Fibroblast of skin of left biceps (primary cell): ENCODE measurements at places on chromosomes 2 and 18.

GRCh38 chr2:134718817-134719814 lies at the start of gene TMEM163:
TMEM163 (minus strand) TSS chr2:134719000.
- no peak for DNase-seq

DNA sequence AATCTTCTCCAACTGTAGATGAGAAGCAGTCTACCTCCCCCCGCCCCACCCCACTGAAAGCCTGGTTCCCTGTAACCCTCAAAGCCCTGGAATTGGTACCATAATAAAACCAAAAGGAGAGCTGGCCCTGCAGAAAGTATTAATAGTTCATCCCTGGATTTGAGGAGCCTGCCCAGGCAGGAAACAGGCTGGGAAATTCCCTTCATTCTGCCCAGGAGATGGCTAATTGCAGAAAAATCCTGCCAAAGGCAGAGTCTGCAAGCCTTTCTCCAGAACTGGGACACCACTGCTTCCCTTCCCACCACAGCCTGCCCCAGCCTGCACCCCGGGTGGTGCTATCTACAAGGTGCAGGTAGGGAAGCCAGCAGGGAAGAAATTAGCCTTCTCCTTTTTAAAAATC lies 16.3 kb downstream of the GKN2 start:
- DNase-seq = peak; percentile 9

GRCh38 chr2:219306047-219306446 lies 3.2 kb downstream of the PTPRN start:
- DNase-seq = no peak

GRCh38 chr18:29874519-29875098 lies 1167.9 kb downstream of the DSC3 start:
- DNase-seq = peak; percentile 1

DNA sequence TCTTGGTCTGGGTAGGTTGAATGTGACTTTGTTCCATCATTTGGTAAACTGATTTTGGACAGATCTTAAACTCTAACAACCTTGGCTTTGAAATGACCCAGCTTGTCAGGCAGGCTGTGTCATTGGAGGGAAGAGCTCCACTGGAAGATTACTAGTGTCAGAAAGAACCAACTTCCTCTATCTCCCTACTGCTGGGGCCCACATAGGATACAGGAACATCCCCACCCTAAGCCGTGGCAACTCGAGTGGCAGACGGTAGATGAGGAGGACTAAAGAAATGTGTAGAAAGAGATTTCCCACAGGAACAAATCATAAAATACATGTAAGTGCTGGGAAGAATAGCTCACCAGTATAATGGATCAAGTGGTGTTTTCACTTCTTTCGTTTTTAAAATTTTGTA lies 4.3 kb upstream of the G6PC2 start:
- DNase-seq = no peak

GRCh38 chr2:71611781-71612527 lies 158.6 kb downstream of the DYSF start:
- DNase-seq = no peak

DNA sequence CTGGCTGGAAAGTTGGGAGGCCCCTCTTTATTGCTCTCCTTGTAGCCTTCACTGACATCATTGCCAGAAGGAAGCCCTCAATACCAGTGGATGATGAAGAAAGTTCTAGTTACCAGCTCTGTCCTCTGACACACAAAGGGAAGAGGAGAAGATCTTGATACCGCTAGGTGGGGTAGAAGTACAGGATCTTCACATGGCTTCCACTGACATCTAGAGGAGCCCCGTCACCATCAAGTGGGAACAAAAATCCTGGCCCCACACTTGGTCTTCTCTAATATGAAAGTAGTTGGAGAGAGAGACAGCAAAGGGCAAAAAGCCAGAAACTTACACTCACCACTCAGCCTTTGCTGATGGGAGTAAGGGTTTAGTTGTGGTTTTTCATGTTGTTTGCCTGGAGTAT lies 12.4 kb downstream of the XIRP2 start:
- no peak for DNase-seq

- DNase-seq = no peak
These were observed 120.7 kb downstream of the NCK2 start for GRCh38 chr2:105865222-105865913.

DNA sequence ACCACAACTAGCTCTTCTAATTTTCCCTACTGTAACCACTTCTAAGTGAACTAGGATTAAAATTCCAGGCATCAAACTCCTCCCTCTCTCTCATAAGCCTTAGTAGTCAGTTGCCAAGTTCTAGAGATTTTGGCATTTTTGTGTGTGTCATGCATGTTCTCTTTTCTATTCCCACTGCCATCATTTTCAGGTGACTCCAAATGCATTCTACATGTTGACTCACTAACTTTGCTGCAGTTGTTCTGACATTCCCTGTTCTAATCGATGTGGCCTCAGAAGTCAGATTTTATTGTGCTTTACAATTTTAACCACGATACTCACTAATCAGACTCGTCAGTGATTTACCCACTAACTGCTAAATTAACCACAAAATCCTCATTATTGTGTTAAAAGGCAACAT lies 13.3 kb downstream of the DSC1 start:
- no peak for DNase-seq

GRCh38 chr18:75140296-75140695 lies 68.6 kb downstream of the PTGR3 start:
- DNase-seq = no peak

DNA sequence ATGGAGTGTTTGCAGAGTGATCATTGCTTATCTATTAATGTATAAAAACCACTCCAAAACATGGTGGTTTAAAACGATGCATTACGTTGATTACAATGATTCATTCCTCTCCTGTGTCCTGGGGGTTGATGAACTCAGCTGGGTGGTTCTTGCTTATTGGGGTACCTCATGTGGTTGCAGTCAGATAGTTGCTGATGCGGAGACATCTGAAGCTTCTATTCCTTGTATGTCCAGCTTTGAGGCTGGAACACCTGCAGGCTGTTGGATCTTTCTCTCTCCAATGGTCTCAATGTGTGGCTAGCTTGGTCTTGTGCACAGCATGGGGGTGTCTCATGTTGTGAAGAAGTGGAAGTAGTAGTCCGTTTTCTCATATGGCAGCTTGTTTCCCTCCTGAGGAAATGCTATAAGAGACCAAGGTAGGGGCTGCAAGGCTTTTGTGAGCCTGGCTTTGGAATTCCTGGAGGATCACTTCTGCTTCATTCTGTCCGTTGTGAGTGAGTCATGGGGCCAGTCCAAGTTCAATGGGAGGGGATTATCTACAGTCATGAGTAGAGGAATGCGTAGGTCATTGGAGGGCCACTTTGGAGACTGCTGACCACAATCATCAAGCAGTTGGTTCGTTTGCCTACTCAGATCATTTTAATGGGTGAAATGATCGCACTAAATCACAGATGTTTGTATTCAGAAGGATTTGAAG lies 601.0 kb downstream of the SLC4A3 start:
- peak; percentile 87 for DNase-seq

- DNase-seq = no peak
These were observed 247.6 kb downstream of the DLGAP1 start for GRCh38 chr18:4207383-4207985.

DNA sequence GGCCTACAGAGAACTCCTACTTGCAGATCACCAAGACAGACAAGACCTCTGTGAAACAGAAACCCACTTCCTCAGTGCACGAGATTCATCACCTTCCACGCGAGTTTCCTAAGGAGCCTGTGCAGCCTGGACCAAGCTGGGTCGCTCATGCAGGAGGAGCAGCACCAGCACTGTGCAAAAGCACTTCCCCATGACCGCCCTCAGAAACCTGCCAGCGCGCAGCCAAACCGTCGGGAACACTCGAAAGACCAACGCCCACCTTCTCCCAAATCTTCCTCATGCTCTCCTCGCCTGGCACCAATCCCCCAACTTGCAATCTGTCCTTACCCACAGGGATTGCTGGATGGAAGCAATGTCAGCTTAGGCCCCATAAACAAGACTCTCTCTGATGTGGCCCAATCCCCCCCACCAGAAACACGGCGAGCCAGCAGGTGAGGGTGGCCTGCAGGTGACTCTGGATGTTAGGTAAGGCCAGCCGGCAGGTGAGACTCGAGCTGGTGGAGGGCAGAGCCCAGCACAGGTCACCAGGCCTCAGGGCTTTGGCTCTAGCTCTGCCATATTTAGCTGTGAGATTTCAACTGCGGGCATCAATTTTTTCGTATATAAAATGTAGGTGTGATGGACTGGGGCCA lies 69.4 kb downstream of the PXDN start:
- no peak for DNase-seq

DNA sequence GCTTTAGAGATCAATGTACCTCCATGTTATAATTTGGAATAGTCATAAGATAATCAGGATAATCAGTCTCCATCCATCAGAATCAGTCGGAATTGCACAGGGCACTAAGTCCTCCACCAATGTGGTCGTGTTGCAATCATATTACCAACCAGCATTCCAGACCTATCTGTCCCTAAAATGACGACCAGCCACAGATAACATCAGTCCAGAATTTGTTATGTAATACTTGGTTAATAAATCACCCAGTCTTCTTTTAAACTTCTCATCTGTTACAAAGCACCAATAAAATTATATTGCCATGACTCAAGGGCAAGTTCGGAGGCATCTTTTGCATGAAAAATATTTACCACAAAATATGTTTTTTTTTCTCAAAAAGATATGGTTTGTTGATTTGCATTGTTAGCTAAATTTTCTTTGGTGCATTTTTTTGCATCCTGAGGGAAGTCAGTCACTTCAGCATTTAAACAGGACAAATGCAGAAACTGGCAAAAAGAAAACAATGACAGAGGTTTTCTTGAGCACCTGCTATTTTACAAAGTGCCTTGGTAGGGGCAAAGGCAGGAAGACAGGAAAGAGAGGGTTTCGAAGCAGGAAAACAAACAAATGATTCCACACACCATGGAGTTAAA lies 29.3 kb downstream of the PIEZO2 start:
- no peak for DNase-seq

DNA sequence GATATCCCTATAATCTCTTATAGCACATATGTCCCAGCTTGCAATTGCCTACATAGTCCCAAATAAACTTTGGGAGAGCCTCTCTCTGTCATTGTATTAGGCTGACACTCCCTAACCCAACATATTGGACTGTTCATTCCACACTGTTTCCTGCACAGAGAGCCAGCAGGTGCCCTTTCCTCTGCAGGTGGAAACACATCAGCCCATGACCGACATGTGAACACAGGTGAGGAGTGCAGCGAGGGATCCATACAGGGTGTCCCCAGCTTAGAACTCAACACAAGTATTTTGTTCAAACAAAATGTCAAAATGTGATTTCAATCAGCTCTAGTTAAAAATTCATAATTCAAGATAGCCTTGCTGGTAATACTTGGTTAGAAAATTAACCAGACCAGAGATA lies 49.9 kb upstream of the TPO start:
- DNase-seq = no peak

DNA sequence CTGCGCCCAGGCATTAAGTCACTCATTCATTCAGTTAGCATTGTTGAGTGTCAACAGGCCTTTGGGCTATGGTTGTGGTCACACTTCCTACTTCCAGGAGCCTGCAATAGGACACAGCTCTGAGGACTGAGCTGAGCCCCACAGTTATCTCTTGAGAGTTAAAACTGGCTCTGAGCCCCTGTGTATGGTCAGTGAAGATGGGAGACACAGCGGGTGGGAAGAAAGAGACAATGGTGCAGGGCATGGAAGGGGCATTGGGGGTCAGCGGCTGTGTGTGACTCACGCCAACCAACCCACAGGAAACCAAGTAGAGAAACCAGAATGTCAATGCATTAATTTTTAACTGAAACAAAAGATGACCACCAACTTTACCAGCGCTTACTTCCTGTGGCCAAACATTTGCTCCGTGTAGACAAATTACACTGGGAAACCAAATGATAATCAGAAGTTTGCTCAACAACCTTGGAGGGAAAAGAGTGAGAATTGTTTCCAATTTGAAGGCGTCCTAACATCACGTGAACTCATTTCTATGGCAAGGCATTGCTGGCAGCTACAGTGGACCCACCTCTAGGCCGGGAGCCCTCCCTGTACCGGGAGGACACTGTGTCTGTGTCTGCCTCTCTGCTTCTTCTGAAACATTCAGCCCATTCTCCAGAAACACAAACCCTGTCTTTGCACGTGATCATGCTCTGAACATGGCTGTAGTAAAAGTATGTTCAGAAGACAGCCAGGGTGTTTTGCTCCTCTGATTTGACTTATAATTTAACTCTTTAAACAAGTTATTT lies 212.0 kb upstream of the ID2 start:
- no peak for DNase-seq

- DNase-seq = no peak
These were observed 2.1 kb downstream of the RHOB start for GRCh38 chr2:20448977-20449306.

GRCh38 chr2:21268878-21269224 lies 145.1 kb downstream of the TDRD15 start:
- DNase-seq = no peak

DNA sequence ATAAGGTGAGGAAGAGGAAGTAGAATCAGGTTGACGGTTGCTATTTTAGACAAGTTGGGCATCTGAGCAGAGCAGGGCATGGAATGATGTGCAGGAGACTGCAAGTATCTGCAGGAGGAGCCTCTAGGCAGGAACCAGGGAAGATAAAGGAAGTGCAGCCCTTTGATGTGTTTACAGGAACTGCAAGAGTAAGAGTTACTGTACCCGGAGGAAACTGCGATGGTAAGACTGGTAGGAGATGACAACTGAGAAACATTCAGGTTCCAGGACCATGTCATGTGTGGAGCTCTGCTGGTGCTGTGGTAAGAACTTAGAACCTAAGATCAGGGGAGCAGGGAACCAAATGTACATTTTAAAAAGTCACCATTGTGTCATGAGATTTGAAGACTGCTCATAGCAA lies 134.3 kb upstream of the STON1 start:
- no peak for DNase-seq

DNA sequence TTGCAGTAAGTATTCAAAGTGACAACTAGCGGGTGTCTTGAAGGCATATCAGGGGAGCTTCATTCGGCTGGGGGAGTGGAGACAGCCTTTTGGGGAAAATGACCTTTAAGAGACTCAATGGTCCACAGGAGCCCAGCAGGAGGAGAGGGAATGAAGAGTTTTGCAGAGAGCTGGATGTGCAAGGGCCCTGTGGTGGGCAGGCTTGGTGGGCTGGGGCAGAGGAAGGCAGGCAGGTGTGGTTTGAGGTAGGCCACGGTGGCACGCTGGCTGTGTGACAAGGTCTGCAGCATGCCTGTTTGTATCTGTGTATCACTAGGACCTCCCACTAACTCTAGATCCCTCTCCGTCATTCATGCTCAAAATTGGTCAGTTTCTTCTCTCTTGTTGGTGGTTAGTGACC lies 53.7 kb downstream of the CD8B2 start:
- no peak for DNase-seq

- DNase-seq = no peak
These were observed 194.3 kb downstream of the MYCN start for GRCh38 chr2:16134436-16135165.

DNA sequence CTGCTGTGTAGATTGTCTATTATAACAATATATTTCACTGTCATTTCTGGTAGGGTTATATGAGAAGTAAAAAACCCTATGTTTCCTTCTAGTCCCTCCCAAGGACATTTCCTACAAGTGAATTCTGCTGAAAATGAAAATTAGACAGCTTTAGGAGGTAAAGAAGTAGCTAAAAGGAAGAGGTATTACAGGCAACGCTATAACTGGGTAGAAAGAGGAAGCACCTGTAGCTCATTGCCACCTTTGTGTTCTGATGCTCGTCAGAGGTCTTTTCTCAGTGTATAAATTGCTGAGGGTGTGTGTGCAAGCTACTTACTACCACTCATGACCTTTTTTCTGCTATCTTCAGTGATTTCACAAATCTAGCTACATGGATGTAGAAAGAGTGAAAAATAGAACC lies 1.4 kb downstream of the DNAJC10 start:
- no peak for DNase-seq

GRCh38 chr18:42959528-42959927 lies 156.0 kb downstream of the RIT2 start:
- no peak for DNase-seq
